Activated T-helper 1 cell treated with anti-CD3 and anti-CD28 coated beads, Interleukin-2, amount 50 U/mL, for 16 hours (primary cell): ENCODE measurements at places on chromosomes 7 and 10.

GRCh38 chr10:118978998-118979350 lies 50.5 kb upstream of the NANOS1 start:
- DNase-seq: no peak

GRCh38 chr7:146067880-146068279 lies 48.7 kb upstream of the CNTNAP2 start:
- DNase-seq: no peak

GRCh38 chr7:118794419-118794818 lies 569.9 kb downstream of the ANKRD7 start:
- DNase-seq: no peak

DNA sequence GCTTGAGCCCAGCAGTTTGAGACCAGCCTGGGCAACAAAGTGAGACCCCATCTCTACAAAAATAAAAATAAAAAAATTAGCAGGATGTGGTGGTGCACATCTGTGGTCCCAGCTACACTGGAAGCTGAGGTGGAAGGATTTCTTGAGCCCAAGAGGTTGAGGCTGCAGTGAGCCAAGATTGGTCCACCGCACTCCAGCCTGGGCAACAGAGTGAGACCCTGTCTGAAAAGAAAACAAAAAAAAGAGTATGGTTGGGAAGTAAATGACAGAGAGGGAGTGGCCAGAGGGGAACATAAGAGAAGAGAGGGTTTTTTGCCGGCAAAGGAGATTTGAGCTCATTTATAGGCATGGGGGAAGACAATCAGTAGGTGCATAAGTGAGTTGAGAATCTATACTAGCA lies 19.7 kb downstream of the PLXDC2 start:
- no peak for DNase-seq

DNA sequence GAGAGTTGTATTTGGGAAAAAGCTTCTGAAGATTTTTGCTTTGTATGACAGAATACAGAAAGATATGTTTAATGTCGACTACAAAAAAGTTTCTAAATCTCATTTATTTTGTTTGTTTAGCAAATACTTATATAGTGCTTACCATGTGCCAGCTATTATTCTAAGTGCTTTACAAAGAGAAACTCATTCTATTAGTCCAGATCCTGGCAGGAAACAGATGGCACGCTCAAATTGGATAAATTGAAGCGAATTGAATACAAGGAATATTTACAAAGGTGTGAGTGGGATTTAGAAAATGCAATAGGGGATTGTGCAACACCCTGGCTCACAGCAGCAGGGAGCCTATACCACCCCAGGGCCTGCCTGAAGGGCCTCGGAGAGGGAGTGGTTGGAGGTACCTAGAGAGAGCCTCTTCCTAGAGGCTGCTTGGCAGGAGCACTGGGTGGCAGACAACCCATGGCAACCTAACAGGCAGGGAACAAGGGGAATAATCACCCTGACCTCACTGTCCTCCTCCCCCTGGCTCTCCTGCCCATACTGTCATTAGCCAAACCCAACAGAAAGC lies 27.6 kb upstream of the FAM204A start:
- no peak for DNase-seq

DNA sequence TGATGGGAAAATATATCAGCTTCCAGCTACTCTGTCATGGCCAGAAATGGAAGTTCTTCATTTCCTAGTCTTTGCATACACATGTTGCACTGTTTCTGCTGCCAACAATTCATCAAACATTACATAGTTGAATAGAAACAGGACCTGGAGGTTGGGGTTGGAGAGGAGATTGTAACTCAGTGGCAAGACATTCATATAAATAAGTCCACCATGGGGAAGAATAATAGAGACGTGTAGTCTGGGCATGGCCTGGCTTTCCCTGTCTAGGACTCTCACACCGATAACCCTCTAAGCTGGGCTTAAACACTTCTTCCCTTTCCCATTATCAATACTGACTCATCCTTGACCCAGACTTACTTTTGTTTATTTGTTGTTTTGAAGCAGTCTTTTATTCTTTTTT lies 155.7 kb downstream of the PLPP4 start:
- DNase-seq: no peak

- DNase-seq: no peak
Observed at GRCh38 chr10:128631801-128632241, 505.6 kb upstream of the MKI67 start.

DNA sequence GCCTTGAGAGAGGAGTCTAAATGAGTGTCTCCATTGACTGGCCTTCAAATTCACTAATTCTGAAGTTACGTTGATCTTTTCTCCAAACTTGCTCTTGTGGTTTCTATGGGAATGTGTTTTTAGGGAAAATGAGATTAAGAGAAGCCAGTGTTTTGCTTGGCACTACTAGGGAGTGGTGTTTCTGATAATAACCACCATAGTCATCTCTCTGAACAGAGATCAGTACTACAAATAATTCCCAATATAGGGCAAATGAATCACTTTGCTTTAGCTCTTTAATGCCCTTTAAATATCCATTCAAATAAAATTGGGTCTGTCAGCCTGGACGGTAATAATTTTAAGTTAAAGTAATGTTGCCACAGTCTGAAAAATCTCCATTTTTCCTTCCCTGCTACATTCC lies 90.8 kb downstream of the NRF1 start:
- no peak for DNase-seq

DNA sequence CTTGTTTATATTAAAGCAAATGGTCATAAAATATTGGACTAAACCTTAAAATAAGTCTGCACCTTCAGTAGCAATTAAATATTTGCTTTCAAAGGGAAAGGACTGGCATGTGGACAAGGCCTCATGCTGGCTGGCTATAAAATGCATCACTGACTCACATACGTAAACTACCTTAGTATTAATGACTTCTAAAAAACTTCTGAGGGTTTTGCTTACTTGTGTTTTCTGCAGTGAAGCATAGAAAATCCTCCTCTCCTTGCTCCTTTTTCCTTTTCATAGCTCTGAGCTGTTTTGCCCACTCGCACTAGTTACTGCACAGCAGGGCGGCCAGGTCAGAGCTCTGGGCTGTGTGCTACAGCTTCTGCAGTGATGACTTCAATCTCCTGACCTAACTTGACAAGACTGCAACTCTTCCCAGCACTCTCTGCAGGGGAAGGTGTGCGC lies 82.3 kb downstream of the CUL2 start:
- DNase-seq: no peak

GRCh38 chr7:34752929-34753328 lies 94.9 kb downstream of the NPSR1 start:
- no peak for DNase-seq

- DNase-seq: no peak
Observed at GRCh38 chr10:22670788-22671187, 43.6 kb downstream of the PIP4K2A start.

DNA sequence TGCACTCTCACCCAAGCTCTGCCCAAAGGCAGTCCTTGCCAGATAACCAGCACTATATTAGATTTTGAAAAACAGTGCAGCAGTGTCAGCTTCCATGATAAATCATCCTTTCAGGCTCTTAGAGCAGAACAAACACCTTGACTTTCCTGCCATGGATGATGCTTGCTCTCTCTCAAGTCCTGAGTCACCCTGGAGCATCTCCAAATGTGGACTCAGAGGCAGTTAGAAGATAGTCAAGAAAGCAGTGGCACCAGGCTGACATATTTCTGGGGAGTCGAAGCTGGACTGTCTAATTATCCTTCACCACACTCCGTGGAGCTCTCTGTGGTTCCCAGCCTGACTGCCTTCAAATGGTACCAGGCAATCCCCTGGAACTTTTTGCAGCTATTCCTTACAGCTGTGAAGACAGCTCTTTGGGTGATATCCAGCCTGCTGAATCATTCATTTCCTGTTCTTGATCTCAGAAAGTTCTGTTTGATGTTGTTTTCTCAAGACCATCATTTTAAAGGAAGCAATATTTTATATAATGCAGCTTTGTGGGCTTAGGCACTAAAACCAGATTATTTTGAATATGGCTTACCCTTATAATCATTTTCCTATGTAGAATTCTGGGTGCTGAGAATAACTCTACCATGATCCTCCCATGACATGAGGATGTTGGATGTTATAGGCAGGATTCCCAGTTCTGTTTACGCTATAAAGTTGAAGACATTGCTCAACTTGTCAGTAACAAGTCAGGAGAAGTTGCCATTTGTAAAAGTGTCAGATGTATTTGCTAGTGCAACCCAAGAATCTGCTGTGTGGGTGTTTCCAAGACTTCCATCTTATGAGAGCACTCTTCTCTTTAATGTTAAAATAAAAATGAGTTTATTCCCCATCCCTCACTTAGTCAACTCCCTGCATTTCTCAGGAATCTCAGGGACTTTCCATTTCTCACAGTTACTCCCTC lies 233.8 kb downstream of the C7orf25 start:
- no peak for DNase-seq

DNA sequence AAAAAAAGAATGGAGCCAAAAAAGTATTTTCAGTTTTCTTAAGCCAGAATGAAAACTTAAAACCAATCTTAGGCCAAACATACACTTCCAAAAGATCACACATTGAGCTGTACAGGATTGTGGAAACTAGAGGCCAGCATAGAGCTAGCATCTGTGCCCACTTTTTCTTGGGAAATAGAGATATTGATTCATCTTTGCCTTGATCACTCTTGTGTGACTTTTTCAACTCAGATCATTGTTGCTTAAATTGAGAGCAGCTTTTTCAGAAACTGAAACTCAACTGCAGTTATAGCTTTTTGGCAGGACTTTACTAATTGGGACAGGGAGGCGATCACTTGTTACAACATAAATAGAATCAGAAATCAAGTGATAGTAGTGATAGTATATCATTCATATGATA lies 132.2 kb downstream of the PRKG1 start:
- no peak for DNase-seq

DNA sequence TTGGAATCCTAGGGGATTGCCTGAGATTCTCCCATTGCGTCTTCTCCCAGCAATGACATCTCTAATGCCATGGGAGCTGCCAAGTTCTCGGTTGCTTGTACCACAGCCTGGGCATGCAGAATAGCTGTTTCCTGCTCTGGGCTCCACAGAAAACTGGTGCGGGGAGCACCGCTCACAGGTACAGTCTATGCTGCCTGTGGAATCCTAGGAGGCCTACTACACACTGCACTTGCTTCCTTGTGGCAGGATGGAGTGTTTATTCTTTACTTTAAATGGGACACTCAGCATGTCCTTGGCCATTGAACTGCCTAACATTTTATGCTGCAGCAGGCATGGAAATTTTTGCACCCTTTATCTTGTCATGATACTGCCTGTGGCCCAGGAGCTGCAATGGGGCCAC lies 378.8 kb upstream of the SHH start:
- DNase-seq: no peak
